ENCODE measurements at places on chromosomes 11 and 22.

- no peak for DNase-seq
Measured at GRCh38 chr22:39777716-39778454, 115.7 kb downstream of the ENTHD1 start.

DNA sequence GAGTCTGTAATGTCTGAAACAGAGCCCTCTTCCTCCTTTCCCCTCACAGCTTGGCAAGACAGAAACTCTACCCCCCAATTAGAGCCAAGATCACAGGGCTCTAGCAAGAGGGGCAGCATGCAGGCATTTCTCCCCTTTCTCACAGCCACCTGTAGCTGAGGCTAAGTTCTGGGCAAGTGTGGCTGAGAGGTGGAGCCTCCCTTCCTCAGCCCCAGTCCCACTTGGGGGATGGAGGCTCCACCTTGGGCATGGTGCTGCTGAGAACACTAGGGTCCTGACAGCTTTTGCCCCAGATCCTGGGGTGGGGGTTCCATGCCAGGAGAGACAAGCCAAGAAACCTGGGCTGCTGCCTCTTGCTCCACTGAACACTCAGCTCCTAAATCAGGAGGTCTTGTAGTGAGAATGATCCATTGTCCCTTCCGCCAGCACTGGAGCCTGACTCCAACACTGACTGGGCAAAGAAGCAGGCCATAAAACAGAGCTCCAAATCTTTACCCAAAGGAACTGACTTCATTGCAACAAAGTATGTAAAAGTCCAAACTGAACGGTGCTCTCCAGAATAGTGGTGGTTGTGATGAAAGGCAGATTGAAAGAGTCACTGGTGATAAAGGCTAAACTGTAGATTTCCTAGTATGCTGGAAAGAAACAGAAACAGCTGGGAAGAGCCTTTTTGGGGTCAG is 25.6 kb downstream of the NARS2 start:
- no peak for DNase-seq

GRCh38 chr11:8685306-8685705 is 2.7 kb downstream of the RPL27A start:
- DNase-seq = no peak

DNA sequence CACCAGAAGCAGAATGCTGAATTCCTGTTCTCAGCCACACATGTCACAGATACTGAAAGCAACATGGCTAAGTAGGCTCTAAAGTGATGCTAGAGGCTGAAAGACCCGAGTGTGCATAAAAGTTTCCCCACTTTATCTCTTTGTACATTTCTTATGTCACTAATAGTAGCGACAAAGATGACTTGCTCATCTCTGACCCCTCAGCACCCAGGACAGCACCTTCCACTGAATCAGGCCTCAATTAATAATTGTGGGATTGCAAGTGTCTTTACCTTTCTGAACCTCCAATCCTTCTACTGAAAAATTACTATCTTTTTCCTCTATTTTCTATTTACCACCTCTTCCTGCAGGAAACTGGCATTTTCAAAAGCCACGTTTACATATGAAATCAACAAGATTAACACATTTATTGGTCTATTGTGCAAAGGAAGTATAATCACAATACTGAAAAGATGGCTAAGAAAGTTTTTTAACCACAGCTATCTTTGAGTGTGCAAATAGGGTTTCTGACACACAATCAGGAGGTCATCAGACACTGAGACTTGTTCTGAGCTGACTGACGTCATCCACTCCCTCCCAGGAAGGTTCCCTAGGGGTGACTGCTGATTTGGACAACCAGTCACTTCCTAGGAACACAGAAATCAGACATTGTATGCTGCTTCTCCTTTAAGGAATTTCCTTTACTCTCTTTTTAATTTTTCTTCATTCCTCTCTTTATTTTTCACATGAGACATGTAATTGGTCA is 213.9 kb upstream of the ISX start:
- no peak for DNase-seq

DNA sequence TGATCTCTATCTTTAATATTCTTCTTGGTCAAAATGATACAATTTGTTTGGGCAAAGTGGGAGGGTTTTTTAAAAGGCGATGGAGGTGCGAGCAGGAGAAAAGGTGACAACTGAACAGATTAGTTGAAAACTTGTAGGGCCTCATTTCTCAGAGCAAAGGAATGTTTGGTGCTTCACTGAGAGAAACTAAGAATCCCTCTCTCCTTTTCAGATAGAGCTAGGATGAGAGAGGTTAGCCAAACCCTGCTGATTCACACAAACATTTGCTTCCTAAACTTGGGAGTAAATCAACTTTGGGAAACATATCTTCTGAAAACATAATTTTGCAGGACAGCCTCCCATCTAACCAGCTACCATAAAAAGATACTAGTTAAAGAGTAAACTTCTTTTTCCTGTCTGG is 57.0 kb downstream of the PHF21A start:
- DNase-seq = no peak

Data from activated CD4-positive, alpha-beta memory T cell treated with anti-CD3 and anti-CD28 coated beads for 36 hours (primary cell).